ENCODE measurements at places on chromosomes 13 and 19. TPM values are rescaled to one million over a fixed set of nuclear protein-coding genes. Genes with fewer than 3 reads are reported as not detected.

- DNase-seq = no peak
Measured at GRCh38 chr19:46299695-46300094, 2.9 kb downstream of the HIF3A start.

DNA sequence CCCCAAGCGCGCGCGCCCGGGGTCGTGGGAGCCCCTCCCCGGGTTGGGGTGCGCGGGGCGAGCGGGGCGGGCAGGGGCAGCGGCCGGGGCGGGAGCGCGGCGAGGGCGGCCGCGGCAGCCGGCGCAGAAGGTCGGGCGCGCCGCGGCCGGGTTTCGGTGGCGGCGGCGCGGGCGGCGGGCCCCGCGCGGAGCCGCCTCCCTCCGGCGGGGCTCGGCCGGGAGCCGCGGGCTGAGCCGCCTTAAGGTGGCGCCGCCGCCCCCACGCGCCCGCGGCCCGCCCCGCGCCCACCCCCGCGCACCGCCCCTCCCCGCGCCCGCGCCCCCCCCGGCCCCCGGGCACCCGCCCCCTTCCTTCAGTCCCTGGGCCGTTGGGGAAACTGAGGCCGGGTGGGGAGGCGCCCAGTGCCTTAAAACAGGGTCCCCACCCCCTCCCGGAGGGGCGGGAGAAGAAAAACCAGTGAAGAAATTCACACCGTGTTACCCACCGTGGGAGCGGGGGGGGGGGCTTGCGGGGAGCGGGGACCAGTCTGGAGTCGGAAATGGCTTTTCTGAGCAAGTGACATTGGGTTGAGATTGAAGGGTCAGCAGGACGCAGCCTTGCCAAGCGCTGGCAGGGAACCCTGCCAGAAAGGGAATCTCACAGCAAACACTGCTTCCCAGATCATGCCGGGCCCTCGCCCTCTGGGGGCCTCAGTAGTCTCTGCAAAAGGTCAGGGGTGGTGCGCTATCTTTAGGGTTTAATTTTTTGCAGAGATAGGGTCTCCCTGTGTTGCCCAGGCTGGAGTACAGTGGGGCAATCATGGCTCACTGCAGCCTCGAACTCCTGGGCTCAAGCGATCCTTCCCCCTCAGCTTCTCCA lies at the start of gene TLE2:
Gene TLE2, minus strand, starts transcription at position 216 of the 859 bp plus-strand sequence. CDS start 376 bp downstream, outside the sequence.
- no peak for DNase-seq

- DNase-seq = no peak
Measured at GRCh38 chr19:32287811-32288227, 57.6 kb upstream of the ZNF507 start.

The EEF1AKMT1 gene
- 1.7 TPM for polyA plus RNA-seq

The ZNF829 gene
- 0.08 TPM for polyA plus RNA-seq
